ENCODE measurements at places on chromosomes 7 and 10.

DNA sequence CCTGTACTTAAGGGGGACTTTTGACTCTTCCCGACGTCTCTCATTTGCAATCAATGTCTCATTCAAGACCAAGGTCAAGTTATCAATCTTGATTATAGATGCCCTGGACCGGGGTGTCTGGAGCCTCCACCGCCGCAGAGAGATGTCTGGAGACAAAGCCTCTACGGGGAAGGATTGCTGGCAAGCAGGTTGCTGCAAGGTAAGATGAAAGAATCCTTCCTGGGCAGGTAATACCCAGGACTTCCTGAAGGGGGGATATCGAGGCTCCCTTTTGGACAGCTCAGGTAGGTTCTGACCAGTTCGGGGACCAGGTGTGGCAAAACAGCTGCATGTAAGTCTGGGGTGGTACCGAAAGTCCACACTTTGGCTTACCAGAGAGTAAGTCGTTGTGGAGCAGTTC, 12.5 kb upstream of the CUX1 start:
- no peak for DNase-seq

DNA sequence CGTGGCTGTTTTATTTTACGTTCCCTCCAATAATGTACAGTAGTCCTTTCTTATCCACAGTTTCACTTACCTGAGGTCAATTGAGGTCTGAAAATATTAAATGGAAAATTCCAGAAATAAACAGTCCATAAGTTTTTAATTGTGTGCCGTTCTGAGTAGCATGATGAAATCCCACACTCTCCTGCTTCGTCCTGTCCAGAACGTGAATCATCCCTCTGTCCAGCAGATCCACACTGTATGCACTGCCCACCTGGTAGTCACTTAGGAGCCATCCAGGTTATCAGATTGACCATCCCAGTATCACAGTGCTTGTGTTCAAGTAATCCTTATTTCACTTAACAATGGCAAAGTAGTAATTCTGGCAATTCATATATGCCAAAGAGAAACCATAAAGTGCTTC, 46.3 kb downstream of the STARD3NL start:
- DNase-seq = no peak

DNA sequence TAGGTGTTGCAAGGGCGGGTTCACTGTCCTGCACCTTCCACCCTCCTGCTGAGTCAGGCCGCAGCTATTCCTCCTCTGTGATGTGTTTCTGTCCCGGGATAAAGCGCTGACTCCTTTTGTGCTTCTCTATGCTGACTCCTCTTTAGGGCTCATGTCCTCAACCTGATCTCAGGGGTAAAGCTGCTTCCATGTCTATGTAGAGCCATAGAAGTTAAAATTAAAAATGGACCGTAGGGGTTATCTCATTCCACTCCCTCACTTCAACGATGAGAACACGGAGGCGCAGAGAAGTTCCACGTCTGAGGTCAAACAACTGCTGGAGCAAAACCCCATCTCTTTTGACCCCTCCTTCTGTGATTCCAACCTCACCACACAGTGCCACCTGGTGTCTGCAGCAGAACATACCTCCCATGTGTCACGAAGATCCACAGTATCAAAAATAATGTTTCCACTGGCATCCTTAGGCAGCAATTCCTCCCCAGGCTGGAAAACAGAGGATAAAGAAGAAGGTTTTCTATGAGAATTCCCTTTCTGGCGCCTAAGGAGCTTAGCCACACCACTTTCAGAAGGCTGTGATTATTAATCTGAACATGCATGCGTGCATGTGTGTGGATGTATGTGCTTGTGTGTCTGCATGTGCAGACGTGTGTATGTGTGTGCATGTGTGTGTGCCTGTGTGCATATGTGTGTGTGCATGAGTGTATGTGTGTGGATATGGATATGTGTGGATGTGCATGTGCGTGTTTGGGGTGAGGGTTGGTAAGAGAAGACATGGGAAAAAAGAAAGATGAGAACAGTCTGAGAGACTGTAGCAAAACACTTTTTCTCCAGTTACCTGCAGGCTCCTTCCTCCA, 81.2 kb upstream of the UCN3 start:
- DNase-seq = no peak

DNA sequence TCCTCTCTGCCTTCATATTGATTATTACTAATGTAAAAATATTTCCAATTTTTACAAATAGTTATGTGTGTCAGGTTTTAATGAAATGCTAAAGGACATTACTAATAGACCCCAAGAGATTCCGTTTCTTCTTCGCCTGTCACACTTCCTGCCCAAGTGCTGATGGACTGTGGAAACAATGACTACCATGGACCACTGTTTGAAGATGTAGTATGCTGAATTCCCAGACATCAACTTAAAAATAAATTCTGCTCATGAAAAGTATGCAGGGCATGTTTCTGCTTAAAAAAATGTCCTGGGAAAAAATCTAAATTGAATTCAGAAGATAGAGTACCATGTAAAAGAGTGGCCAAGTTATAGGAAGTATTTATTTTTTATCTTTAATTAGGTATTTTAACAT, 52.1 kb downstream of the ST7 start:
- no peak for DNase-seq

DNA sequence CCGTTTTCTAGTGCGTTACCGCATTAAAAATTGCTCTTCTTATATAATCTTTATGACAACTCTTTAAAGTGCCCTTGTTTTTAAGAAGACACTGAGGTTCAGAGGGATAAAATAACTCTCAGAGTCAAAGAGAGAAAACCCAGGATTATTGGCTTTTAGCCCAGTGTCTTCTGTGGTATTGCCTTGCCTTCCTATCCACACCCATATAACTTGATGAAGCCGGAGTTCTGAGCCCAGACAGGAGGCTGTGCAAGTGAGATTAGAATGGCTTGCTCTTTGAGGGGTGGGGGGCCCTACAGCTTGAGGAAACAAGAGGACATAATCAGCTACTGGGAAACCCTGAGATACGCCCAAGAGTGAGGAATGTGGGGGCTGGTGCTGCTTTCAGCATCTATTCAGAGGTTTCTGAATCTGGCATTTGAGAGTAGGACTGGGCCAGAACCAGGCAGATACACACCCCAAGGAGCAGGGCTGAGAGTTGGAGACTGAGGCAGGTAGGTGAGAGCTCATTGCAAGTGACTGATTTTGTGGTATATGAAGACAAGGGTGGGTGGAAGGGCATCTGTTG, 2.3 kb downstream of the PRXL2A start:
- DNase-seq = no peak

DNA sequence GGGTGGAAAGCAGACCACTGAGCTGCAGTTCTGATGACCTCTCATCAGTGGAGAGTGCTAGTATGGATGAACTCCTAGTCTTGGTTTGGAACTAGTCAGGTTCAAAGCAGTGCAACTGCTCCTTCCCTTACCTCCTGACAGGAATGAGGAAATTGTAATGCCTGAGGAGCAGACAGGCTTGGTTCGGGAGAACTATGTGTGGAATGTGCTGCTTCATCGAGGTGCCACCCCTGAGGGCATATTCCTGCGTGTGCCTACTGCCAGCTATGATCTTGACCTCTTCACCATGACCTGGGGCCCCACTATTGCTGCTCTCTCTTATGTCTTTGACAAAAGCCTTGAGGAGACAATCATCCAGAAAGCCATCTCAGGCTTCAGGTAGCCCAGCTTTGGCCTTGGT, 27.4 kb upstream of the NFKB2 start:
- DNase-seq = no peak

GRCh38 chr10:112741830-112742402, 208.1 kb upstream of the TCF7L2 start:
- no peak for DNase-seq

GRCh38 chr10:18104223-18104872, 35.9 kb upstream of the CACNB2 start:
- DNase-seq = no peak

DNA sequence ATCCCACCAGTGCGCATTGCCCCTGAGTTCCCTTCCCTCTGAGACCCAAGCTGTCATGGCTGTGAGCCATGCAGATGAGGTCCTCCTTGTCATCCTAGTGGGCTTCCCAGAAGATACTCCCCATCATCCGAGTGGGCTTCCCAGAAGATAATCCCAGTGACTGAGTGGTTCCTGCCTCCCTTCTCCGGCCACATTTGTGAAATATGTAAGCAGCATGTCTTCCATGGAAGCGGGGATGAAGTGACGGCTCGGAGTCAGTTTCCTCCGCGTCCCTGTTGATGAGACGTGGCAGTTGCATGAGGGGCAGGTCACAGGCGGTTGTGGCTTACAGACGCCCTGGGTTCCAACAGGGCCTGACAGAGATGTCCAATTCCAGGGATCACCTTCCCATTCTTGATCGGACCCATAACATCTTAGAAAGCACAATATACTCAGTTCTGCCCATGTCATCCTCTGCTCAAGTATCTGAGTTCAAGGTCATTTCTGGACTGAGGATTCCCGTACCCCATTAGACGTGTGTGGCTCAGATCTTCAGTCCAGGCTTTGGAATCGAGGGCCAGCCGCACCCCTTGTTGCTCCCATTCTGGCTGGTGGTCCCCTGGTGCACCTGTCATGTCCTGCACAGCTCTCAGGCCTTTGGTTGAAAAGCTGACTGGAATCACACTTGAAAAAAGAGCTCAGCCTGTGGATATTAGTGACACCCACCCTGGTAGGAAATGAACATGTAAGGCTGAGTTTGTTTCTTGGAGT, 166.9 kb downstream of the PTPRN2 start:
- no peak for DNase-seq
